Activated effector memory CD4-positive, alpha-beta T cell treated with anti-CD3 and anti-CD28 coated beads, Interleukin-2, amount 50 U/mL, for 16 hours (primary cell): ENCODE measurements at places on chromosomes 5 and 9.

DNA sequence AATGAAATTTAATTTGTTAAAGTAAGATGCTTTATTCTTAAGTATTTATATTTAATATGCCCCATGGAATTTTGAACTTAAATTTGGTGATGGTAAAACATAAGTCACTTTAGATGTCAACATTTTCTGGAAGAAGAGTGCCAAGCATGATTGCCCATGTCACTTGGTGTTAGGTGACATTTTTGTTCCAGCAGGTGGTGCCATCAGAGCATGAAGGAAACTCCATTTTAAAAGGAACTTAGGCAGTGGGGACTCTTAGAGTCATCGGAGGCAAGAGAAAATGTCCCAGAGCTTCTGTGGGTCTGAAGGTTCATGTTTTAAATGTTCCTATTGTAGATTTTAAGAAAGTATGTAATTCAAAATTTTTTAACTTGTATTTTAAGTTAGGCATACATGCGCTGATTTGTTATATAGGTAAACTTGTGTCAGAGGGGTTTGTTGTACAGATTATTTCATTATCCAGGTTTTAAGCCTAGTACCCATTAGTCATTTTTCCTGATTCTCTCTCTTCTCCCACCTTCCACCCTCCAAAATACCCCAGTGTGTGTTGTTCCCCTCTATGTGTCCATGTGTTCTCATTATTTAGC is 789.3 kb downstream of the SEMA5A start:
- DNase-seq: no peak

GRCh38 chr9:121984726-121985402 is 108.2 kb downstream of the TTLL11 start:
- no peak for DNase-seq

DNA sequence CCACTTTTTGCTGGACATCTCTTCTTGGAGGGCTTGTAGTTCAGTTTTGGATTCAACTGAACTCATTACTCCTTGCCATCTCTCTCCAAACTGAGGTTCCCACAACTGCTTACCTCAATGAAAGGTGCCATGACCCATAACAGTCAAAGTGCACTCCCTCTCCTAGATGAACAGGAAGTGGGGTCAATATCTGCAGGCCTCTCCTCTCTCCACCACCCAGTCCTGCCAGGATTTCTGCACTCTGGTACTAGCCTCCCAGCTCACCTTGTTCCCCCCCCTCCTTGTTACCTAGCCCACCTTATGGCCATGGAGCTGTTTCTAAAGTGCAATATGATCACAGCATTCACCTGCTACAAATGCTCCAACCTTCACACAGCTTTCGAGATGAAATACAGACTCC is 5.9 kb downstream of the LHFPL2 start:
- DNase-seq: no peak

- DNase-seq: no peak
These were observed 182.8 kb upstream of the SLC27A6 start for GRCh38 chr5:128782446-128782845.

GRCh38 chr9:134065612-134066419 is 2.0 kb downstream of the BRD3 start:
- peak; percentile 84 for DNase-seq

GRCh38 chr5:58761407-58761806 is 178.5 kb downstream of the RAB3C start:
- no peak for DNase-seq

DNA sequence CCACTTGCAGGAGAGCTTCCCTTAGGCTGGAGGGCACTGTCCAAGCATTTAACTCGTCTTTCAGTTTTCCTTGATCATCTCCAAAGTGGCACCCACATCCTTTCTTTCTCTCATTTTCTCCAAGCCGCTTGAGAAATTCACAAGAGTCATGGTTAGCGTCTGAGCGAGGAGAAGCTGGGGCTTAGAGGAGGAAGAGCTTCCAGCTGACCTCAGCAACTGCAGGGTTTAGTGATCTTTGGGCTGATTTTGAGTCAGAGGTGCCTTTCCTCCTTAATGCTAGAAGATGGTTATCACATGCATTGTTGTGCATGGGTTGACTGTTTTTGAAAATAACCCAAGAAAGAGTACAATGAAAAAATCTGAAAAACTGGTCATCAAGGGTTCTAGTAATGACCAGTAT is 134.7 kb downstream of the GADD45G start:
- no peak for DNase-seq

- peak; percentile 55 for DNase-seq
These were observed 31.3 kb downstream of the IRF1 start for GRCh38 chr5:132459031-132459982.

- no peak for DNase-seq
These were observed 3.4 kb downstream of the ADAMTS6 start for GRCh38 chr5:65478336-65478735.

- no peak for DNase-seq
These were observed 414.7 kb upstream of the SGCD start for GRCh38 chr5:155912291-155912690.

DNA sequence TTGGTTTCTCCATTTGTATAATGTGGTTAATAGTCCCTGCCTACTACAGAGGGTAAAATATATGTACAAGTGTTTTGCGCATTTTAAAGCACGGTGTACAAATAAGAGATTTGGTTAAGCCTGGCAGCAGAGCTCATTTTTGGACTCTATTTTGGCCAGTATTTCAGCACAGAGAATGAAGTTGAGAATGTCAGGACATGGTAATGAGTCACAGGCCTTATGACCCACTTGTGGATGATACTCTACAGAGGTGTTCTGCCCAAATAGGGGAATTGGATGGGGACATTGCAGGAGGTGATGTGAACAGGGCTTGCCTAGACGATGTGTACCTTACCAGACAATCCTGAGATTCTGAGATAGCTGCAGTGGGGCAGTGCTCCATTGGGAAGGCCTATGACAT is 50.6 kb downstream of the MELK start:
- DNase-seq: no peak

- no peak for DNase-seq
These were observed 615.8 kb downstream of the BNC2 start for GRCh38 chr9:16254674-16255073.

DNA sequence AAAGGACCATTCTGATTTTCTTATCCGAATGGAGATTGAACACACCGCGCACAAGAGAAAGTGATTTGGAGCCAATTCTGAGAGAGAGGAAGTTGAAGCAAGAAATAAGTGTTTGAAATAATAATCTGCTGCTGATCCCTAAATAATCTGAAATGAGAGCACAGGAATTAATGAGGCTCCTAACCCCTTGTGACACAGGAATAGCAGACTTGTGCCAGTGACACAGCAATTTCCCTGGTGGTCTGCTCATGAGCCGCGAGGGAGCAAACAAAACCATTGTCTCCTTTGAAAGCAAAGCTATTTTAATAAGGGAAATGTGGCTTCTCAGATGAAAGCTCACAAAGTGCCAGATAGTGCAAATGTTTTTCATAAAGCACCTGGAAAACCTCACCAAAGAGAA is 936.1 kb upstream of the WWC1 start:
- no peak for DNase-seq

DNA sequence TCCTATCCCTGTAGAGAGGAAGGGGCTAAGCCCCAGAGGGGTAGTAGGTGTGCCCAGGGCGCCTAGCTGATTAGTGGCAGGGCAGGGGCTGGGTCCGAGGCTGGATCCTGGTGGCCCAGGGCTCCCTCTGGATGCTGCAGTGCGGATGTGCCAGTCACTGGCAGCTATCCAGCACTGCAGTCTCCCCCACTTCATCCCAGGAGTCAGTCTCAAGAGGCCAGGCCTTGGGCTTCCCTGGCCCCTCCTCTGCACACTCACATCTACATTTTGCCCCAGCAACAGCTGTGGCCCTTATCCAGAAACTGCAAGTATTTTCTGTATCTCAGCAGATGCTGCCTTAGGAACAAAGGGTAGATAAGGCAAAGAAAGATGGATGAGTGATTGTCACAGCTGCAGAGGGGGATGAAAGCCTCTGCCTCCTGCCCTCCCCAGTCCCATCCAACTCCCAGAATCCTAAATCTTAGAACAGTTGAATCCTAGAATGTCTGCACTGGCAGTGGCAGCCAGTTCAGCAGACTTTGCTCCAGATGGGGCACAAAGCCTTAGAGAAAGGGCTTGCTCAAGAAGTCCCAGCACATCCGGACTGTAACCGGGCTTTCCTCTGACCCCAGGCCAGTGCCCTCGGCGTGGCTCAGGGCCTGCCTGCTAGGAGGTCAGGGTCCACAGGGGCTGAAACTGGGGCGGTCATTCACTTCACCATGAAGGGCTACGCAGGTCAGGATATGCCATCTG is 1.6 kb downstream of the ANXA6 start:
- DNase-seq: peak; percentile 69
